ENCODE measurements at places on chromosomes 13 and 19. TPM values are rescaled to one million over a fixed set of nuclear protein-coding genes. Genes with fewer than 3 reads are reported as not detected.

The DMKN gene
- 3.4 TPM for total RNA-seq

DNA sequence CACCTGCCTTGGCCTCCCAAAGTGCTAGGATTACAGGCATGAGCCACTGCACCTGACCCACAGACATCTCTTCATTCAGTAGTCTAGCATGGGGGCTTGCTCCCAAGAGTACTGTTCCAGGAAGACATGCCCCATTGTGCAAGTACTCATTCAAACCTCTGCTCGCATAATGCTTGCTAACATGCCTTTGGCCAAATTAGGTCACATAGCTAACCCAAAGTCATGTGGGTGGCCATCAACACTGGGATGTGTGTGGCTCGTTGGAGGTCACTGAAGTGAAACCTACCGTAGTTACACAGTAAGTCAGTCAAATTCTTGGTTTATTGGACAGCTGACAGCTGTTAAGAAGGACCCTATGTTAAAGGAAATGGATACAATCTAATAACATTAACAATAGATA lies 20.3 kb downstream of the RFXAP start:
- DNase-seq, result no peak

The NANOS3 gene
- total RNA-seq, result 0.68 TPM

GRCh38 chr13:101289764-101290163 lies 126.5 kb downstream of the NALCN start:
- peak; percentile 34 for DNase-seq

DNA sequence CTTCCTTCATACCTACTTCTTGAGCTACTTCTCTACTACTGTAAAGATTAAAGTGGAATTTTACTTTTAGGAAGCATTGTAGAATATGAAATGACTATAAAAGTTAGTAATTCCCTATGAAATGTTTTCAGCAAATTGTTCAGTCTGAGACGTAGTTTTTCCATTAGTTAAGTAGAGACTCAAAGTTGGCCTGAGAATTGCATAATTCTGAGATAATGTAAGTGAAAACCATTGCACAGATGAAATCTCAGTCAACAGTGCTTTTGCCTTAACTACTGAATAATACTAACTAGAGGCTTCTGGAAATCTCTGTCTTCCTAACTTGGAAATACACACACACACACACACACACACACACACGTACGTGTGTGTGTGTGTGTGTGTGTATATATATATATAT lies 125.9 kb downstream of the FGF14 start:
- DNase-seq, result no peak
